ENCODE measurements at places on chromosomes 3 and 15.
A peak's percentile ranks its signal among the peaks of the same experiment; 100 is the strongest.

- no peak for DNase-seq
Measured at GRCh38 chr3:141368925-141369794, 856 bp downstream of the ZBTB38 start.

- no peak for DNase-seq
Measured at GRCh38 chr15:79977431-79978054, 6.5 kb upstream of the BCL2A1 start.

DNA sequence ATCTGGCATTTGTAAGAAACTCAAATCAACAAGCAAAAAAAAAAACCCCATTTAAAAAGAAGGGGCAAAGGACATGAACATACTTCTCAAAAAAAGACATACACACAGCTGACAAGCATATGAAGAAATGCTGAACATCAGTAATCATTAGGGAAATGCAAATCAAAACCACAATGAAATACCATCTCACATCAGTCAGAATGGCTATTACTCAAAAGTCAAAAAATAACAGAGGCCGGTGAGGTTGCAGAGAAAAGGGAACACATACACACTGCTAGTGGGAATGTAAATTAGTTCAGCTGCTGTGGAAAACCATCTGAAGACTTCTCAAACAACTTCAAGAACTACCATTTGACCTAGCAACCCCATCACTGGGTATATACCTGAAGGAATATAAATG lies 199.4 kb upstream of the THBS1 start:
- no peak for DNase-seq

DNA sequence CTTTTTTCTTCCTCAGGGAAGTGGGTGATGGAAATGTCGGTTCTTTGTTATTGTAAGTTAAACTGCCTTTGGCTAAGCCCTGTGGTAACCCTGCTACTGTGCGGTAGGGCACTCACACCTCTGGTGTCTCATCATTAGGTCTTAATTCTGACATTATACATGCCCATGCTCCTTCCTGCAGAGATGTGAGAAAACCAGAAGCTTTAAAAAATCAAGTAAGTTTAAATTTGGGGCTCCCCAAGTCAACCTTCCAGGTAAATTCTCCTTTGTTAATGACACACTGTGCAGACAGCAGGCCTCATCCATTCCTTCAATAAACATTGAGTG lies 155.8 kb downstream of the FAM43A start:
- DNase-seq = no peak

GRCh38 chr15:48976444-48977088 lies 12.8 kb upstream of the SHC4 start:
- DNase-seq = no peak

DNA sequence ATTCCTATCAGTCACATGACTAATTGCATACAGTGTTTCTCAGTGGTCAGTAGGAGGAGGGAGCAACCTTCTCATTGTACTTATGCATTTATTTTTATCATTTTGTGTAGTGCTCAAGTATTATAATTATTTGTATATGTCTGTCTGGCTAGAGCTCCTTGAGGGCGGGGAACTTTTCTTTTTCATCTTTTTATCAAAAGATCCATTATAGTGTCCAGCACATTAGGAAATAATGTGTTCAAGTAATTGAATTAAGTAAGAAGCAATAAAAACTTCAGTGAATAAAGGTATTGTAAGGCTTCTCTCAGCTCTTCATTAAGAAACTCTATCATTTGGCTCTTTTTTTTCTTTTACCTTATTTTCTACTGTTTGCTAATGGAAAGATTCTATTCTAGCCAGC lies 18.8 kb downstream of the FGF7 start:
- no peak for DNase-seq

- peak; percentile 72 for DNase-seq
Measured at GRCh38 chr15:99324082-99324620, 72.9 kb downstream of the LRRC28 start.

DNA sequence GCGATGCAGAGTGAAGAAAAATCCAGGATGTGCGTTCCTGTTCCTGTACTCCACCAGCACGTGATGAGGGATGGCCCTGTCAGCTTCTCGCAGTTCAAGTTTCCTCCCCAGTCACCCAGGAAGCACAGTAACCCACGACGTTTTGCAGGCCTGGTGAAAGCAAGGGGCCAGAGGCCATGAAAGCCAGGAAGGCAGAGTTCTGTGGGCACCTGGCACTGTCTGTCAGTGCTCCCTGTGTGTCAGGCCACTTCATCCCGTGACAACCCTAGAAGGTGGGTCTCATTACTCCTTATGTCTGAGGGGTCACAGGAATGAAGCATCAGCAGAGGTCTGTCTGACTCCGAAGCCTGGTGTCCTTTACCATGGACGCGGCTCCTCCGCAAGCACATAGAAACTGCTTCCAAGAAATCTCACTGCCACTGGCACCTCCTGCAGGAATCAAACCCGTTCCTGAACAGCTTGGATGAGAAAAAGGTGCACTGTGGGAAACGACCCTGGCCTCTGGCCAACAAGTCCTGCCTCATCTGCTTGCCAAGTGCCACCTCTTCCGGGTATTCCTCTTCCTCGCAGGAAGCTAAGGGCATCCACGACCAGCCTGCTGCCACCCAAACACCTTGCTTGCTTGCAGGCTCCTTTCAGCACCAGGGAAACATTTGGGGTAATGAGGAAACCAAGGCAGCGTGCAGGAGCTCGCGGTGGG lies 14.6 kb downstream of the RAB43 start:
- DNase-seq = no peak

DNA sequence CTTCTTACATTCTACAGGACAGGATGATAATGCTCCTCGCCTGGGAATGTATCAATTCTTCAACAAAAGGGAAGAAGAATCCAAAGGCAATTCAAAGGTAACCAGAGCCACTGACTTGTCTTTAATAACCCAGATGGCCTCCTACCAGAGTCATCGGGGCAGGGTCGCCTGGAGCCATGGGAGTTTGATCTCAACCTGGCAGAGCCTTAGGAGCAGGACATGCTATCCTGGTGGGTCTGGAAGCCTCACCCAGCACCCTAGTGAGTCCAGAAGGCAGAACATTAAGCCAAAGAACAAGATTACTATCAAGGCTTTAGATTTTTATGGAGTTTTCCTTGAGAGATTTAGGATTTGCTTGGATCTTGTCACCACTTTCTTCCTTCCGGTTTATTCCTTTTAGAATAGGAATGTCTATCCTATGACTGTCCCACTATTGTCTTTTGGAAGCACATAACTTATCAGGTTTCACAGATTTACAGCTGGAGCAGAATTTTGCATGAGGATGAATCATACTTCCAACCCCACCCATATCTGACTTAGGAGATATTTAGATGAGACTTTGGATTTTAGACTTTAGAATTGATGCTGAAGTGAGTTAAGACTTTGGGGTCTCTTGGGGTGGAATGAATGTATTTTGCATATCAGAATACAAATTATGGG lies 330.3 kb upstream of the GOLIM4 start:
- no peak for DNase-seq

- no peak for DNase-seq
Measured at GRCh38 chr3:180402471-180403073, 199.4 kb upstream of the TTC14 start.

DNA sequence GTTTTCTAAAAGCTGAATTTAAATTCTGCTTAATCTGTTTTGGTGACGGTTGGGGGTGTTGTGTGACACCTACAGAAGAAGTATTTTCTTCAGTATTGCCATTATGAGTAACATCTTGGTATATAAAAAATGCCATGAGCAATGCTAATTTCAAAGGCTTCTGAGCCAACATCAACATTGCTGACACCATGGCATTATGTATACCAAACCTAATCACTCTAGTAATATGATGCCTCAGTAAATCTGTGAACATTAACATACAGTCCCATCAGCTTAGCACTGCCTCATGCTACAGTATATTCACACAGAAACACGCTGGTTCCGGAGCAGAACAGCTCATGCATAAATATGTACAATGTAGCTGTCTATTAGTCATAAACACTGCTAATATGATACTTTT lies 75.8 kb downstream of the ZPLD1 start:
- no peak for DNase-seq

DNA sequence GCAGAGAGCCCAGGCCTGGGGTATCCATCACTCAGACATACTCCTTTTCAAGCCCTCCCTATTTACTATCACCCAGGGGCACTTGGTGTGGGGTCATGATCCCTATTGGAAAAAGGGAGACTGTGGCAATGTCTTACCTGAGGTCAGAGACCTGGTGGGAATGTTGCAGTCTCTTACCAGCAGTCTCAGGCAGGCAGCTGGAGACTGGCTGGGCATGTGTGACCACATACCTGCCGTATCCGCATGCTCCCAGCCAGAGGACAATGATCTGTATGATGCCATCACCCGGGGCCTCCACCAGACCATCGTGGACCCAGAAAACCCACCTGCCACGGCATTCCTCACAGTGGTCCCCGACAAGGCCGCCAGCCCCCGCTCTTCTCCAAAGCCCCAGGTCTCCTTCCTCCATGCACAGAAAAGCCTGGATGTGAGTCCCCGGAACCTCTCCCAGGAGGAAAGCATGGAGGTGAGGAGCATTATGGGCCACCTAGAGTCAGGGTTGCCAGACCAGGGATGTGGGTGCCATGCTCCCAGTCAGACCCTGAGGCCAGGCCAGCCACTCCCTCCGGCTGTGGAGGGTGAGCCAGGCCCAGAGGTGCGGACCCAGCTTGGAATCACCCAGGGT lies 5.9 kb downstream of the SH2D7 start:
- no peak for DNase-seq

- no peak for DNase-seq
Measured at GRCh38 chr3:187992609-187993008, 161.3 kb upstream of the LPP start.

- no peak for DNase-seq
Measured at GRCh38 chr15:64311566-64311965, 44.4 kb downstream of the CSNK1G1 start.

GRCh38 chr3:192867645-192868044 lies 50.0 kb downstream of the MB21D2 start:
- DNase-seq = no peak

DNA sequence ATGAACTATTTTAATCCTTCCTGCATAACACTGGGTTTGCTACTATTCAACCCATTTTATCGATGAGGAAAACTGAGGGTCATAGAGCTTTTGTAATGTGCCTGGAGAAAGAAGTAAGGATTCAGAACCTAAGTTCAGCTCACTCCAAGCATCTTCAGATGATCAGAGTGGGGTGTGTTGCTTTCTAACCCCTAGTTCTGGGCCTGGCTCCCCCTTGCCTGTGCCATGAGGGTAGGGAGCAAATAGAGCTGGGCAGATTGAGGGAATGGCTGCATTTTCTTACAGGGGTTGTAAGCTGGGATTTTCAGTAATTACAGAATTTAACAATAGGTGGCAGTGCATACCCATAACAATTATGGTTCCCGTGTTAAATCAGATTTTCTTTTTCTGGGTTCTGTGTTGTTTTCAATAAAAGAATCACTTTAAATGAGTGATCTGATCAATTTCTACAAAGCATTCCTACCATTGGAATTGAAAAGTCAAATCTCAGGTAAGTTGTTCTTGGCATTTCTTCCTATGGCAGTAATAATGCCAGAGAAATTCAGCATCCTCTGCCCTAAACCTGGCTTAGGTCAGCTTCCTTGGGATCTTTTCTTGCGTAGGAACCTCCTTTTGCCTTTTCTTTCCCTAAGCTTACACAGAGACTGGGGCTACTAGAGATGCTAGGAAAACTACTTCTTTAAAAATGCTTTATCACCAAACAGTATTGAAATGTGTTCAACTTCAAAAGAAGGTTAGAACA lies 103.8 kb upstream of the IL12A start:
- no peak for DNase-seq

DNA sequence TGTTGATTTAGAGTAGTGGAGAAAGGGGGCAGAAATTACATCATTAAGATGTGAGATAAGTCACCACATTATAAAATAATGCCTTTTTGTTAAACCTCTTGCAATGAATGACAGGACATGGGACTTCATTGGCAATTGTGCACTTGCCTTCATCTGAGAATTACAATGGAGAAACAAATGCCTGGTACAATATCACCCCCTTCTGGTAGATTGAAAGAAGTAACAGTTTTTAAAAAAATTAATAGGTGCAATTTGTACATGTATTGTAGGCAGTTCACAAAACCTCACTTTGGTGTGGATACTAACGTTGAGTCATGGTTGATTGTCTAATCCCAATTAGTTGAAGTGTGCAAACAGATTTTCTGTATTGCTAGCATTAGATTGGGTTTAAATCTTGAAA lies 4.6 kb upstream of the P2RY14 start:
- DNase-seq = no peak

DNA sequence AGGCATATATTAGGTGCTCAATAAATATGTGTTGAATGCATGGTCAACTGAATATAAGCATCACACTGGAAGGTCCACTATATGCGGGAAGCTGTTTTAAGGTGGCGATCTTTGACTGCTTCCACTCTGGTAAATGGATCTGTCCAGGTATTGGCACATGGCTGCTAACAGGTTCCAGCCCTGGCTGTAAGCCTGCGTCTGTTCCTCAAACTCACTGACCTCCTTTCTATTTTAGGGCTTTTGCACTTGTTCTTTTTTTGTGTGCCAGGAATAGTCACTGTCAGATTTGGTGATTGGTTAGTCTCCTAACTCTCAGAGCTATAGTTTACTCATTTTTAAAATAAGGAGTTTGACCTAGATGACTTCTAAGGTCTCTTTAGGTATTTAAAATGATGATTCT lies 46.2 kb downstream of the ADAMTSL3 start:
- no peak for DNase-seq

GRCh38 chr15:45251888-45252287 lies at the start of gene SLC28A2:
Gene SLC28A2 (plus strand): TSS chr15:45252234. CDS start chr15:45253216, 982 bp downstream.
- no peak for DNase-seq

DNA sequence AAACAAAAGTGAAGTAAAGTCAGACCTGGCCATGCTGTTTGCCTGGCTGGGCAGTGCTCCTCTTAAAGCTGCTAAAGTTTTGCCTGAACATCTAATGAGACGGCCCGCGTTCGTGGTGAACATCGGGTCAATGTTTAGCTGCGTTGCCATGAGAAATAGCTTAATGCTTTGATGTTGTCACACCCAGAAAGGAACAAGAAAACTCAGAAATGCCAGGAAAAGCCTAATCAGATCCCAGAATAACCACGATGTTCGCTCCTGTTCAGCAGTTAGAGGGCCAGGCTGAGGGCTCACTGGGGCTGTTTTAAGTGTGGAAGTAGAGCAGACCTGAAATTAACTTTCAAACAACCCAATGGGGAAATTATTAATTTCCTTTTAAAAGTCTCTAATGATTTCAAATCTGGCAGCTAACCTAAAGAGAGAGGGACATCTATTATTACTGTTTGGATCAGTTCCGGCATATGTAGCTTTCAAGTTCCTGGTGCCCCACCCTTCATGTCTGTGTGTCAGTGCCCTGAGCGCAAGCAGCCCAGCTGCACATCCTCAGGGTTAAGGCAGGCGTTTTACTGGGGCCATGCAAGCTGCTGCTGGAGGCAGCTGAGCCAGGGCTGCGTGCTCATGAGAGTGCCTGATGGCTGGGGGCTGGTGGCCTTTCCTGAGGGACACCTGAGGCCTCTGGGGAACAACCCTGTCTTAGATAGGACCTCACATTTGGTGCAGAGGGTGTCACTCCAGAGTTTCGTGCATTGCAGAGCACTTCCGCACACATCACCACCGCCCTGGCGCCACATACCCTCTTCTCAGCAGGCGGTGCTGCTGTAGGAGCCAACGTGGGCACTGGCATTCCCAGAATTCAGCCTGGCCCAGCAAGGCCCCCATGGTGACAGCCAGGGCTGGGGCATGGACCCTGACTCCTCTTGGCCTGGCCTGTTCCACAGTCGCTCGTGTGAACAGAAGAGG lies 76.6 kb downstream of the LRRK1 start:
- no peak for DNase-seq

GRCh38 chr3:46383211-46383950 lies 12.6 kb downstream of the CCR5 start:
- DNase-seq = no peak

Data from tibial artery (tissue), 4 donors.